ENCODE measurements at places on chromosomes 5 and 9.

- no peak for DNase-seq
Measured at GRCh38 chr9:37370282-37370681, 52.2 kb upstream of the GRHPR start.

DNA sequence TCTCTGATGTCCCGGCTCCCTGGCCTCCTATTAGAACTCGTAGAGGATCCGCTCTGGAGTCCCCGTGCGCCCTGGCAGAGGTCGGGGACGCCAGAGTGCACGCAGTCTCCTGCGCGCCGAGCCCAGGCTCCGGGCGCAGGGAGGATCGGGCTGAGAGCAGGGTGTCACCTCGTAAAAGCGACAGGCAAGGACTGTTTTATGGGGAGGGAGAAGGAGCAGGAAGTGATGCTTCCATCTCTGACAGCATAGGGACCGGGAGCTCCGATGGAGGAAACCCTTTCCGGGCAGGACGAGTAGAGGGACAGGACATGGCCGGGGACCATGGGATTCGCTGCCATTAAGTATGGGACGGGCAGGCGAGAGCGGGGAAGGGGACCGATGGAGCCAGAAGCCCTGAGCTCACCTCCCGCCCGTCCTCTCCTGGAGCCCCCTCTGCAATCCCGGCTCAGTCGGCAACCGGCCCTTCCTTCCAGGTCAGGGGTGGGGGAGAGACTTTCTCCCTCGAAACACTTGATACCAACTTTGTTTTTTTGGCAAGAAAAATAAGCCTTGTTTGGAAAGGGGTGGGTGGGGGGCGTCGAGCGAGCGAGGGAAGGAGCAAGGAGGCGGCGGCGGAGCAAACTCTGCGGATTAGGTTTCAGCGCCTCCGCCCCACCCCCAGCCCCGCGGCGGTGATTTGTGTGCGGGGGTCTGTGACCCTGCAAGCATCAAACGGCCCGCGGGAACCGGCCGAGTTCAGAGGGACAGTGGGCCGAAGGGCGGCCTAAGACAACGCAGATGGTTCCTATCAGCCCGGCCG lies 12.6 kb downstream of the LMX1B start:
- DNase-seq, result no peak

DNA sequence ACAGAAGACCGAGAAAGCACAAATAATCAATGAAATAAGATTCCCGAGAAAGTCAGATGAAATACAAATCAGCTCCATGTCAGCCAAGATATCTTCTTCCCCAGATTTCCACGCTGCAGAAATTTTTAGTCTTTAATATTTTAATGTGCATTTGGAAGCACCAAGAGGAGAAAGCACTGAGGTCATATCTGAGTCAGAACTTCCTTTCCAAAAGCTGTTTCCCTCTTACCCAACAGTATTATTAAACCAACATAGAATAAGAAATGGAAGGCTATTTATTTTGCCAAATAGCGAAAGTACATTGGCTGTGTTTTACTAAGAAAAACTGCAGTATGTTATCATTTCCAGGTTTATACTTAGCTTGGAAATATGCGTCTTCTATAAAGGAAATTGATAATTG lies 772.1 kb upstream of the CDH9 start:
- DNase-seq, result no peak

DNA sequence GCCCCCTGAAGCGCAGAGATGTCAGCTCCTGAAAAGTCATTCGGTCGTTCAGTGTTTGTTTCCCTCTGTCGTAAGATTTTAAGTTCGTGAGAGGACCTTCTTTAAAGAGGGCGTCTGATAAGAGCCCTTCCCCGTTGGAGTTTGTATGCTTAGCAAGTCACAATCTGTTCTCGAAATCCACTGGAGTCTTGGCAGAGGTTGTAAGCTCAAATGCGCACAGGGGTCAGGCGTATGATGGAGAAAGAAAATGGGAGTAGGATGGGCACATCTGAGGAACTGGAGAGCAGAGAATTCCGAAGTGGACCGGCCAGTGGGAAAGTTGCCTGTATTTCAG lies 710 bp downstream of the HSD17B4 start:
- no peak for DNase-seq

GRCh38 chr5:127412698-127413097 lies 104.7 kb upstream of the PRRC1 start:
- DNase-seq, result no peak

- DNase-seq, result no peak
Measured at GRCh38 chr9:87179553-87180340, 232.4 kb upstream of the GAS1 start.

DNA sequence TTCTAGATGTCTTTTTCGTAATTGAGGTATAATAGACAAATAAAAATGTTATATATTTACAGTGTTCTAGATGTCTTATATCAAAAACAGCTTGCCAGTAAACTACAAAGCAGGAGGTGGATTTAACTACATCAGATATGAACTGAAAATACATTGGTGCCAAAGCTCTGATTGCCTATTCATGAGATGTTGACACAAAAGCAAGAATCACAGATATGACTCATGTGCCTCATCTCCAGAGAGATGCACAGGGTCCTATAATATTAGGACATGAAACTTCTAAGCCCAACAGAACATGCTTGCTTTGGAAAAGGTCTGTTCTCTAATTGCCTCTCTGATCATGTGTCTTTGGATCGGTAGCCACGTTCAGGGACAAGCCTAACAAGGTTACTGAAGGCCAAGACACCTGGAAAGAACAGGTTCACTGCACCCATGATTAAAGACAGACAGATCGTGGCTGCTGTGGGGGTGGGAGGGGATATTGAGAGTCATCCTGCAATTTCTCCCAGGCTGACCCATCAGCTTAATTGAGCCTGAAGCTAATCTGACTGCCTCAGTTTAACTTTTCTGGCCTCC lies 16.8 kb downstream of the ABCA1 start:
- DNase-seq, result no peak

DNA sequence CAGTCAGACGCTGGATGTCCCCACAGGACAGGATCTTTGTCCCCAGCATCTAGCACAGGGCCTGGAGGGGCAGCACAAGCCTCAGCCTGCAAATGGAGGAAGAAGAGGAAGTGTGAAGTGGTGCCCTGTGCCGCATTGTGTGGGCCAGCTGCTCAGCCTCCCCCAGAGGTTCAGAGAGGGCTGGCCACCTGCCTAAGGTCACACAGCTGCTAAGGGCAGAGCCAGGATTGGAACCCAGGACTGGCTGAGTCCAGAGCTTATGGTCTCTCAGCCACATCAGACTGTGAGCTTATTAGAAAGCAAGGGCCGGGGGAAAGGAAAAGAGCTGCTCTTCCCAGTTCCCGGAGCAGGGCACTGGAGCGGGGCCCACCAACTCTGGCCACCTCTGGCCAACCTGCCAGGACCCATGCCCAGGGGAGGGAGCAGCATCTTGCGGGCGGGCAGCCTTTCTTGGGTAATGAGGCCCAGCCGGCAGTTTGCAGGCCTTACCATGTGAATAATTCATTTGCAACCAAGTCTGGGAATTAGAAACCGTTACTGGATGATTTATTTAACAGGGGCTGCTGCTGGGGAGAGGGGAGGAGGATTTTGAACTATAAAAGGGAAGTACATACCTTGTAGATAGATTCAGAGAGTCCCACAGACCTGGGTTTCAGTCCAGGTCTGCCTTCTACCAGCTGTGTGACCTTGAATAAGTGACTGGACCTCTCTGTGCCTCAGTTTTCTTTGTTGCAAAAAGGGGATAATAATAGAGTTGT lies 11.6 kb upstream of the CRB2 start:
- no peak for DNase-seq

- DNase-seq, result no peak
Measured at GRCh38 chr9:16207161-16207560, 654.3 kb downstream of the CCDC171 start.

- DNase-seq, result no peak
Measured at GRCh38 chr5:58922461-58923171, 339.7 kb downstream of the RAB3C start.

DNA sequence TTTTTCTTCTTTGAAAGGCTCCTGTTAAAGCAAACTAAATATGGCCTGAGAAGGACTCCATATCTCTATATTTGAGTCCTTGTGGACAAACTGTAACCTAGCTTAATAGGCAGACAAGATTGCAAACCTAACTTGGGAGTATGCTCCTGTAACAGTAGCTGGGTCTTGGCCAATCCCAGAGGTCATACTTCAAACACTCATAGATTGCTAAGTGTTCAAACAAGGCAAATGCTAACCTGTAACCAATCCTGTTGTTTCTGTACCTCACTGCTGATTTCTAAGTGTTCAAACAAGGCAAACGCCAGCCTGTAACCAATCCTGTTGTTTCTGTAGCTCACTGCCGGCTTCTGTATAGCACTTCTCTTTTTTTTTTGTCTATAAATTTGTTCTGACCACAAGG lies 50.6 kb upstream of the CLK4 start:
- DNase-seq, result no peak

- DNase-seq, result no peak
Measured at GRCh38 chr5:173796721-173797495, 91.2 kb upstream of the CPEB4 start.

DNA sequence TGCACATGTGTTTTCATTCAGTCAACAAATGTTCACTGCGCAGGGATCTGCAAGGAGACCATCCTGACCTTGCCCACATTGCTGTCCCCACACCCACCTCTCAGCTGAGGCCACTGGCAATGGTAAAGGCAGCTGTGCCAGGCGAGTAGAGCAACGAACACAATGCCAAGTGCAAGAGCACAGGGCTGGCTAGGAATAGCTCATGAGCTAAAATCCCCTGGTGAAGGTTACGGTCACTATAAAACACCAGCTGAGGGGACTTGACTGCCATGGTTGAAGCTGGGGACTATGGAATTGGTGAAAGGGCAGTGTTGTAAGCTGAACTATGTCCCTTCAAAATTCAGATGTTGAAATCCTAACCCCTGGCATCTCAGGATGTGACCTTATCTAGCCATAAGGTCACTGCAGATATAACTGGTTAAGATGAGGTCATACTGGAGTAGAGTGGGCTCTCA lies 96.1 kb downstream of the OTULIN start:
- no peak for DNase-seq

GRCh38 chr5:119063579-119064379 lies 7.1 kb upstream of the DMXL1 start:
- no peak for DNase-seq

DNA sequence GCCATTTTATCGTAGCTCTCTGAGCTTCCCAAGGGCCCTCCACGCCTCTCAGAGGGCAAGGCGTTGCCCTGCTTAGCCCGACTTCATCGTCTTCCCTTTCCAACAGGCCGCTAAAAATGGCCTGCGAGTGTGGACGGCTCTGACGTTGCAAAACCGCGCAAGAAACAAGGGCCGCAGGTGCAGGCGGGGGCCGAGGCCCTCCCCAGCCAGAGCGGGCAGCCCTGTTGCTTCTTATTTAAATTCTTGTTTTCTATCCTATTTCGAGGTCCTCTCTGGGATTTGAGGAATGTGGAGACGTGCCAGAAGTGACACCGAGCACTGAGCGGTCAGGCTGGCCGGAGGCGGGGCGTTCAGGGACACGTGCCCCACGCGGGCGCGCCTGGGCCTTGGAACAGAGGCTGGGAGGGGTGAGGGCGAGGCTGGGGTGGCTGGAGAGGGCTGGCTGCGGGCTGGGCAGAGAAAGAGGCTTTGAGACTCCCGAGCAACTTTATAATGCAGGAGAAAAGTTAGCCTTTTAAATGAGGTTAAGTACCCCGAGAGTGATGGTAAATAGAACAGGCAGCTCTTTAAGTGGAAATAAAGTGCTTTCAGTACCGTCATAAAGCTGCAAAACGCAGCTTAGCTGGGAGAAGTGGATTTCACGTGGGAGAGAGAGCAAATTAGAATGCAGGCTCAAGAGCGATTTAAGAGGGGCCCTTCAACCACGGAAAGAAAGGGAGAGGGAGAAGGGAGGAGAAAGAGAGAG lies 243.6 kb downstream of the AUH start:
- no peak for DNase-seq

DNA sequence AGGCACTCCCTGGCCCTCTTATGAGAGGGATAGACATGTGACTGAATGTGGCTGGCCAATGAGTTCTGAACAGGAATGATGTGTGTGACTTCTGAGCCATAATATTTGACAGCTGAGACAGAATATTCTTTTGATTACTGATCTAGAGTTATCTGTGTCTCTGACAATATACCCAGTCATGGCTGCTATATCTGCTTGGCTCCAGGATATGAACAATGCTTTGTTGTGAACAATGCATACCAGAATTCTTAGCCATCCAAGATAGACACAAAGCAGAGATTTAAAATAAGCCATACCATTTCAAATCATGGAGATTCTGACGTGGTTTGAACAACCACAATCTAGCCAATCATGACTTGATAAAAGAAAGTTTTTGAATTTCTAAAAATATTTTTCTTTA lies 840.3 kb upstream of the SEMA6A start:
- DNase-seq, result no peak

Data from stimulated activated CD8-positive, alpha-beta memory T cell treated with anti-CD3 and anti-CD28 coated beads, Interleukin-2, amount 100 ng/mL, for 48 hours (primary cell).